ENCODE measurements at places on chromosomes 16 and 17.

DNA sequence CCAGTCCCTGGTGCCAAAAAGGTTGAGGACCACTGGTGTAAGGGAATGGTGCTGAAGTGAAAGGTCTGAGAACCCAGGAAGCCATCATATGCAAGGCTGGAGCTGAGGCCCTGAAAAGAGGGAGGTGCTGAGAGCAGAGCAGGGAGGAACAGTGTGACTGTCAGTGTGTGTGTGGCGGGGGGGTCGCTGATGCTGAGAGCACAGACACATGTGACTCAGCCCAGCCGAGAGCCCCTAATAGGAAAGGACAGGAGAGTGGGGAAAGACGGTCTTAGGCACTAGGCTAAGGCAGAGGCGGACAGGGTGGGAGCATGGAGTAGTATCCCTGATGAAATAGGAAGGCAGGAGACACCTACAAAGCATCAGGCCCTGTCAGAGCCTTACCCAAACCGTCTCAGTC is 1.2 kb downstream of the B9D1 start:
- no peak for DNase-seq

DNA sequence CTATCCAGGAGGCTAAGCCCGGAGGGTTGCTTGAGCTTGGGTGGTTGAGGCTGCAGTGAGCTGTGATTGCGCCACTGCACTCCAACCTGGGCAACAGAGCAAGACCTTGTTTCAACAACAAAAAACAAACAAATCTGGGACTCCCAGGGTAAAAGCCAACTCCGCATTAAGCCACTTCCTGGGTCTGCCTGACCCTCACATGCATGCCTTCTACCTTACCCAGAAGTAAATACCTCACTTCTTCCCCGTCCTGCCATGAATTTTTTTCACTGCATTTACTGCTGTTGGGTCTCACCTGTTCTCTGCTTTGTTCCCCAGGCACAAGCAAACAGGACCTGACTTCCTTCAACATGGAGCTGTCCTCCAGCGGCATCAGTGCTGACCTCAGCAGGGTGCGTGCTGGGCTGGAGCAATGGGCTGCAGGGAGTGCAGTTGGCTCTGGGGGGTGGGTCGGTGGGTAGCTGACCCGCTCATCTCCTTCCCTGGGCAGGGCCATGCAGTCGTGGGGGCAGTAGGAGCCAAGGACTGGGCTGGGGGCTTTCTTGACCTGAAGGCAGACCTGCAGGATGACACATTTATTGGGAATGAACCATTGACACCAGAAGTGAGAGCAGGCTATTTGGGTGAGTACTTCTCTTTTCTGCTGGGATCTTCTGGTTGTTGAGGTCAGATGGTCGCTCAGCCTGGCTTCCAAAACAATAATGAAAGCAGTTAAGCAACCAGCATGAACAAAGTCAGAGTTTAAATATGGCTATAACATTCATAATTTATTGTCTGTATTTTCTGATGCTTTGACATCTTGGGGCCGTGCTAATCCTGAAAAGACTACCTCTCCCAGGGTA is 16.4 kb downstream of the ITGAL start:
- DNase-seq = no peak

DNA sequence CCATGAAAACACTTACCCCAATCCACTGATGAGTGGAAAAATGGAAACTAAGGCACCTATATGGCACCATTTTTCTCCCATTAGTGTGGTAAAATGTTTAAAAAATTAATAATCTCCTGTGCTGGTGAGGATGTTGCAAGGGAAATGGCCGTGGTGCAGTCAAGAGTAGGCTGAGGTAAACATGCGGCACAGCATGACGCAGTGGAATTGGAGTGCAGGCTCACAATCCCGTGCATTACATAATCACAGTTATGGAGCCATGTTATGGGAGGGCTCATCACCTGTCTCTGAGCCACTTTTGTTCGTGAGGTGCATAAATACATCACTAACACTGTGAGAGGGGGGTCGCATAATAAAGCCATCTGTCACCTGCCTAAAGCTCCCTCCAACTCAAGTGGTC is 164.4 kb upstream of the XYLT1 start:
- DNase-seq = no peak

- no peak for DNase-seq
These were observed 9.1 kb upstream of the GHDC start for GRCh38 chr17:42203354-42203753.

GRCh38 chr16:75593308-75593707 is 27.1 kb downstream of the GABARAPL2 start:
- DNase-seq = no peak

DNA sequence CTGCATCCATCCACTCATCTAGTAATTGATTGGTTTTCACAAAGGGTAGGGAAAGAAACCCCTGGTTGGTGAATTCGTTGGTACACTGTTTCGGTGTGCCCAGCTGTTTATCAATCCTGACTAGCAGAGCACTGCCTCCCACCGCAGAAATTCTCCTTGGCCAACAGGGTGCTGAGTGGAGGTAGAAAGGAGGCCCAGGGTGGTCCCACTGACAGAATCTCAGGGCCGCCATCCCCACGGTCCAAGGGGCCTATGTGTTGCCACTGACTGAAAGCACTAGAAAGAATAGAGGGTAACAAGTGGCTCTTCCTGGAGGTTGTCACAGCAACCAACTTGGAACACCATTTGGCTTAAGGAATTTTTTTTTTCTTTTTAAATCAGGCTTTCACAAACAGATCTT is 8.4 kb upstream of the RCVRN start:
- DNase-seq = no peak

GRCh38 chr16:81541314-81541713 is 96.7 kb downstream of the CMIP start:
- DNase-seq = no peak

- no peak for DNase-seq
These were observed 127.4 kb downstream of the ZNF18 start for GRCh38 chr17:11869680-11870394.

DNA sequence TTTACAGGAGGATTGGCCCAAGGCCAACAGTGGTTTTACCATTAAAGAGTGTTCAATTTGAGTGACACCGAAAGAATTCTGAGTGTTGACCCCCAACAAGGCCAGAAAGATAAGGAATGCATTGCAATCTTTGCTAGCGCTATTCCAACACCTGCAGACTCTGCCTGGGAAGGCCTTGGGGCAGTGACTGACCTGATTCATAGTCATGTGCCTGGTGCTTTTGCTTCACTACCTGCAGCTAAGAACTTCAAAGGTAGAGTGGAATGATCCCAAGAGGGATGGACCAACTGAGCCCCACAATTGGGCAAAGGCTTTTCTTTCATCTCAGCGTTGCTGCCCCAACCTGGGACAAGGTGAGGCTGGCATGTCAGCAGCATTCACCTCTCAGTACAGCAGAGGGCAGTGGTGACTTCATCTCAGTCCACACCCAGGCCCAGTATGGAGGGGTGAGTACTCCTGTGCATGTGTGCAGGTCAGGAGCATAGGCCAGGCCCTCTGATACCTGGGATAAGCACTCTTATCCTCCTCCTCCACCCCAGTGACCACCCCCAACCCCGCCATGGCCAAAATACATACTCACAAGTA is 149.6 kb upstream of the GNAO1 start:
- no peak for DNase-seq

- DNase-seq = no peak
These were observed 19.6 kb downstream of the NME2 start for GRCh38 chr17:51185763-51186332.

DNA sequence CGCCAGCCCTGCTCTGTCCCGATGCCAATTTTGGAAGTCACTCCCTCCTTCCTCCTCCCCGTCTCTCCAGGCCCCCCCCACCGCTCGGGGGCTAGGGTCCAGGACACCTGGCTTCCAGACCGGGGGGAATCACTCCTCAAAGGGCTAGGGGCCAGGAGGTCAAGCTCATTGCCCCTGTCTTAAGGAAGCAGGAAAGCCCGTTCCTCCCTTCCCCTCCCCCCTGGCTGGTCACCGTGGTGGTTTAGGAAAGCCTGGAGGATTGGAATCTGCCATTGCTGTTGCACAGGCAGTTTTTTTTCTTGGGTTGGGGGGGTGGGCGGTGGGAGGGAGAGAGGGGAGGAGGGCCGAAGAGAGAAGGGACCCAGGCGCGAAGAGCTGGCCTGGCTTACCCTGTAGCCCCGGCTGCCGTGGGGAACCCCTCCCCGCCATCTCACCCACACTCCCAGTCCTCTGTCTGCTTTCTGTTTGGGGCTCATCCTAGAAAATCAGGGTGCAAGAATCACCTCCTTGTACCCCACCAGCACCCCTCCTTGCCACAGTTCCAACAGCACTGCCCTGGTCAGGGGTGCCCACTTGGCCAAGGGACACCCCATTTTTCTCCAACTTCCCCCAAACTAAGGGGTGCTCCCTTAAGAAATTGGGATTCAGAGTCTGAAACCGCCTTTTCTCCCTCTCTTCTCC is 2.9 kb upstream of the BCL6B start:
- no peak for DNase-seq

GRCh38 chr16:12321311-12321842 is 344.8 kb downstream of the SNX29 start:
- no peak for DNase-seq

GRCh38 chr16:71473891-71474290 is 11.8 kb upstream of the ZNF23 start:
- no peak for DNase-seq

- DNase-seq = no peak
These were observed 156.7 kb downstream of the HAPSTR1 start for GRCh38 chr16:9248162-9248561.

GRCh38 chr17:40209404-40210093 is 9.6 kb upstream of the WIPF2 start:
- no peak for DNase-seq

DNA sequence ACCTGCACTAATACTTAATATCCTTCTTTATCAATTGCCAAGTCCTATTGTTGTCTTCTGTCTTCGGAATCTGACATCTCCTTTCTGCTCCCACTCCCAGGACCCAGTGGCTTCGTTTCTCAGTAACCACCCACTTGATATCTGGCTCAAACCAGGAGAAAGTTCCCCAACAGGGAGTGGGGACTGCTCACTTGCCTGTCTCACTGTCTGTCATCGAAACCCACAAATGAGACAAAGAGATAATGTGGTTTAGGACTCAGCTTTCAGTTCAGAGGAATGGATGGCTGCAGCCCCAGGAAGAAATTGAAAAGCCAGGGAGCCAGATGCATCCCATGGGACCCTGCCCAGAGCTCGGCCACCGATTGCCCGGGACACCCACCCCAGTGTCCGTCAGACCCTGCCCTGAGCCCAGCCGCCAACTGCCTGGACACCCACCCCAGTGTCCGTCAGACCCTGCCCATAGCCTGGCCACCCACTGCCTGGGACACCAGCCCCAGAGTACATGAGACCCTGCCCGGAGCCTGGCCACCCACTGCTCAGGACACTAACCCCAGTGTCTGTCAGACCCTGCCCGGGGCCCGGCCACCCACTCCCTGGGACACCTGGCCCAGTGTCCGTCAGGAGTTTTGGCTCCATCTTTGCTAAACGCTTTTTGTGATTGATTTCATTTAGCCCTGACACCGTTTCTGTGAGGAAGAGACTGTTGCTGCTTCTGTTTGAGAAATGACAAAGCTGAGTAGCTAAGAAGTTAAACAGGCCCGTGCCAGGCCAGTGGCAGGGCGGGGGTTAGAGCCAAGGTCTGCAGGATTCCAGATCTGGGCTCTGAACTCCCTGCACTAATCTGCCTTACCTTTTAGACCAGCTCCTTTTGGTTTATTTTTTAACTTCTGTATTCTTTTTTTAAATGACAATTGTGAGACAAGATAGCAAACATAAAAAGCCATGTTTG is 251.4 kb downstream of the PHKB start:
- no peak for DNase-seq

Measured in HTR-8/SVneo (cell line).